ENCODE measurements at places on chromosomes 11 and 22.

- DNase-seq, result no peak
These were observed 278.2 kb downstream of the TBC1D22A start for GRCh38 chr22:47040486-47041270.

DNA sequence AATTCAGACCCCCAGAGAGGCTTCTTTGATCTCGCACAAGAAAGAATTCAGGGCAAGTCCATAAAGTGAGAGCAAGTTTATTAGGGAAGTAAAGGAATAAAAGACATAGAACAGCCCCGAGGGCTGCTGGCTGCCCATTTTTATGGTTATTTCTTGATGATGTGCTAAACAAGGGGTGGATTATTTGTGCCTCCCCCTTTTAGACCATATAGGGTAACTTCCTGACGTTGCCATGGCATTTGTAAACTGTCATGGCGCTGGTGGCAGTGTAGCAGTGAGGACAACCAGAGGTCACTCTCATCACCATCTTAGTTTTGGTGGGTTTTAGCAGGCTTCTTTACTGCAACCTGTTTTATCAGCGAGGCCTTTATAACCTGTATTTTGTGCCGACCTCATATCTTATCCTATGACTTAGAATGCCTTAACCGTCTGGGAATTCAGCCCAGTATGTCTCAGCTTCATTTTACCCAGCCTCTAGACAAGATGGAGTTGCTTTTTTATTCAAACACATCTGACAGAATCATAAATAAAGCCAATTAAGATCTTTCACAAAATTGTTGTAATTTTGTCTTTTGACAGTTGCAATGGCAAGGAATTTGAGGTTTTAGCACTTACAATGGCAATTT is 7.6 kb downstream of the DDIAS start:
- no peak for DNase-seq

- DNase-seq, result no peak
These were observed 373.7 kb upstream of the B3GAT1 start for GRCh38 chr11:134785660-134786284.

GRCh38 chr11:43504316-43504950 is 145.7 kb downstream of the TTC17 start:
- peak; percentile 26 for DNase-seq

DNA sequence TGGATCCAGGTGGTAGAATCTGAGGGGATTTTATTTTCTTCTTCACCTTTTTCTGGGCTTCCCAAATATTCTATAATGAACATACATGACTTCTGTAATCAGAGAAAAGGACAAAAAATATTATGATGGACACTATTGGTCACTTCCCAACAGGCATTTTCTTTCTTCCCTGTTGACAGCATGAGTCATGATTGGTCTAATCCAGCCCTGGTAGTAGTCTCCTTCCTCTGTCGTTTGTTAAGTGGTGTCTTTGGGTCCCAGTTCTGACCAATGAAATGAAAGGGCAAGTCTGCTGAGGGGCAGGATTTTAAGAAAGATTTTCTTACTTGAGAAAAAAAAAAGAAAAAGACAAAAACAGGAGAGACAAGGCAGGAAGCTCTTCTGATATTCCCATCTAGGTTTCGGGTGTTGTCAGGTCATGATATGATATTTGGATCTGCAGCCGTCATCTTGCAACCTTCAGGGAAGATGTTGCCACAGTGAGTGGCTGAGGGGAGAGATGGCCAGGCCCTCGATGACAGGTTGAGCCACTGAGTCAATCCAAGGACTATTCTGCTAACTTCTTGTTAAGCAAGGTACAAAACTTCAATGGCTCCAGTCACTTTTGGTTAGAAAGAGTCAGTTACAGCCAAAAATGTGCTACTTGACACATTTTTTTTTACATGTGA is 23.3 kb upstream of the PLEKHB1 start:
- DNase-seq, result no peak

GRCh38 chr22:49170053-49170452 is 657.6 kb downstream of the BRD1 start:
- DNase-seq, result no peak

GRCh38 chr22:37043828-37044538 is 7.6 kb upstream of the KCTD17 start:
- DNase-seq, result peak; percentile 71

GRCh38 chr11:106418791-106419190 is 341.3 kb downstream of the AASDHPPT start:
- no peak for DNase-seq

- DNase-seq, result no peak
These were observed 696.3 kb downstream of the DLG2 start for GRCh38 chr11:84930863-84931262.

- peak; percentile 61 for DNase-seq
These were observed 50.8 kb downstream of the FBLN1 start for GRCh38 chr22:45553351-45554039.

DNA sequence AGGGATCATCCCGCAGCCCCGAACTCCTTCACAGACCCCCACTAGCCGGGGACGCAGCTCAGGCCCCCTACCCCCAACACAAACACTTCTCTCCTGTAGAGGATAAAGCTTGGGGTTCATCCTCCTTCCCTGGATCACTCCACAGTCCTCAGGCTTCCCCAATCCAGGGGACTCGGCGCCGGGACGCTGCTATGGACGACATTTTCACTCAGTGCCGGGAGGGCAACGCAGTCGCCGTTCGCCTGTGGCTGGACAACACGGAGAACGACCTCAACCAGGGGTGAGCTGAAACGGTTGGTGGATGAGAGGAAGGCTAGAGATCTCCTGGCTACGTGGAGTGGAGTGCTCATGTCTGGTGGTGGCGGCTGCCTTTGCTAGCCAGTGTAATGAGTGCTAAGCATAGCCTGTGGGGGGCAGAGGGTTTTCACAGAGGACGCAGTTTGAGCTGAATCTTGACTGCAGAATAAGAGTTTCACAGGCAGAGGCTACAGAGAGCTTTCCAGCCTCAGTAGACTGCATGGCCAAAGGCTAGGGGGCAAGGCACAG is 580 bp downstream of the ILK start:
- no peak for DNase-seq

GRCh38 chr11:125301346-125301745 is 136.8 kb downstream of the PKNOX2 start:
- DNase-seq, result no peak

DNA sequence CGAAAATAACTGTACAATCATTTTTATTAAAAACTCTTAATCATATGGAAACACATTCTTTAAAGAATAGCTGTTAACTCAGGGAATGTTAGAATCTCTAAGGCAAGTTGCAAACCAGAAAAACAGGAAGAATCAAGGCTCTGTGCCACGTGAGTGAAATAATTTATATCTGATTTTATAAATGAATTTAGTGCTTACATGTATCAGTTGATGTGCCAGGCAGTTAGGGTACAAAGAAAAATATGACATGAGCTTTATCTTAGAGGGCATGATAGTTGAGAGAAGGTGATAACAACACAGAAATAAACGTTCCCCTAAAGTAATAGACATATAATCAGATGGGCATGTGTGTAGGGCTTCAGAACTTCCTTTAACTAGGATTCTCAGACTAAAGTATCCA is 734.5 kb upstream of the CCDC179 start:
- DNase-seq, result no peak

DNA sequence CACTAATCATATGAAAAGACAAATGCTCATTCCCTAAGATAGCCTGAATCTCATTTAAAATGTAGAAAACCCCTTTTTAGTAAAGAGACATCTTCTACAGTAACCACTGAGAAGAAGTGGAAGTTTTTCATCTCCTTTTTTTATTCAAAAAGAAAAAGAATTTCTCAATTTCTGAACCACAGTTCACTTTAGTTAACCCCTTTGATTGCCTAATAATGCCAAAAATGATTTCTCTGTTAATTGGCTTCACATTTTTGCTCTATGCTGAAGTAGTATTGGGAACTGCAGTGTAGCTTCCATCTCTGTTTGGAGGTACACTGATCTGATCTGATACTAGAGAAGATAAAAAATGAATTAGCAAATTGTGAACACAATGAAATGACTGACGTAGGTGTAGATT is 58.3 kb downstream of the CD44 start:
- DNase-seq, result no peak

DNA sequence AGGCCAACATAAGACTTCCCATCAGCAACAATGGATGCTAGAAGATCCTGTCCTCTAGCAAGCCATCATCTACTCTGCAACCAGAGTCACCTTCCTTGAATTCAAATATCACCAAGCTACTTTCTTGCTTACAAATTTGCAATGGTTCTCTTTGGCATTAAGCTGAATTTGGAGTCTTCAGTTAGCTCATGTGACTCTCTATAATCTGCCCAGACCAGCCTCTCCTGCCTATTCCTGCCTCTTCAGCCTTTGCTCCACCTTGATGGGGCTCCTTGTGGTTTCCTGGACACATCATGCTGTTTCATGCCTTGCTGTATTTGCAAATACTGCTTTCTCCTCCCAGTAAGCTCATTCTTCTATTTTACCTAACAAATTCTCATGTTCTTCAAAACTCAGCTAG is 82.3 kb downstream of the RASSF10 start:
- no peak for DNase-seq

GRCh38 chr11:35183326-35183925 is 44.5 kb downstream of the CD44 start:
- DNase-seq, result no peak

GRCh38 chr11:59463190-59463641 is 6.5 kb downstream of the OR4D6 start:
- DNase-seq, result no peak

- DNase-seq, result no peak
These were observed 74.5 kb downstream of the AMBRA1 start for GRCh38 chr11:46519351-46519750.

DNA sequence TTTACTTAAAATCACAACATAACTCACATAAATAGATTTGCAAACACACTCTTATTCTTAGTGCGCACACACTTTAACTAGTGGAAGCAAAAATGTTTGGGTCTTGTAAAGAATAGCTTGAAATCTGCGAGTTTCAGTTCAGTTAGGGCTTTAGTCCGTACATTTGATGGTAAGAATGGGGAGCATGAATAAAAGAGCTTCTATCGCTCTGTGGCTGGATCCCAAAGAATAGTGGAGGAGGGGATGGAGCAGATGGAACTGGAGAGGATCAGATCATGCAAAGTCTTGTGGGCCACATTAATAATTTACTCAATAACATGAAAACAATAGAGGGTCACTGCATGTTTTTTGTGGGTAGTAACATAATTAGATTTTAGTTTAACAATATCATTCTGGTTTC is 44.3 kb downstream of the DNHD1 start:
- DNase-seq, result no peak

DNA sequence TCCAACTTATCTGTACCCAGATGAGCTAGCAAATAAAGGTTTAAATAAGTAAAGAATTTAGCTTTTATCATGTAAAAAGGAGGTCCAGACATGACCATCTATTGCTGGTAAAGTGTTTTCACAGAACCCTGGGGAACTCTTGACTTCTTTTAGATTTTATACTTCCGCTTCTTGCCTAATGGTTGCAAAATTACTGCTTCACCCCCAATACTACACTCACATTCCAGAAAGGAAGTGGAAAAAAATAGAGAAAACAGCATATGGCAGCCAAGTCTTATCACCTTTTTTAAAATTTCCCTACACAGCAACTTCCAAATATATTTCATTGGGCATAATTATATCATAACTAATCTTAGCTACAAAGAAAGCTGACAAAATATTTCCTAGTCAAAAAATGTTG is 12.1 kb downstream of the BBOX1 start:
- no peak for DNase-seq

- no peak for DNase-seq
These were observed 18.7 kb downstream of the TRIM44 start for GRCh38 chr11:35681163-35681767.

DNA sequence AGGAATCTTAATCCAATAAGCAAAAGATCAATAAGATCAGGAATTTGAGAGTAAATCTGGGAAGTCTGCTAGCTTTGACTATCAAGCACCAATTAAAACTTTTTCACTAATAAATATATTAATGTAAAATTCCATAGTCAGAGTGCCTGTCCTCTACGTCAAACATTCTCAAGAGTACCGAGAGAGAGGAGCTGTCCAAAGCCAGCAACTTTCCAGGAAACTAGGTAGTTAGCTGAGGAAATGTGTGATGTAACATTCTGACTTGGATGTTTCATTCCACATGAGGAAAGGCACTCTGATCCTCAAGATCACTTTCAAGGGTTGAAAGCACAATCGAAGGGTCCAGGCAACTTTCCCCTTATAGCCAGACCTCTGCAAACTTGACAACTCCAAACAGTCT is 113.2 kb downstream of the STK33 start:
- no peak for DNase-seq

DNA sequence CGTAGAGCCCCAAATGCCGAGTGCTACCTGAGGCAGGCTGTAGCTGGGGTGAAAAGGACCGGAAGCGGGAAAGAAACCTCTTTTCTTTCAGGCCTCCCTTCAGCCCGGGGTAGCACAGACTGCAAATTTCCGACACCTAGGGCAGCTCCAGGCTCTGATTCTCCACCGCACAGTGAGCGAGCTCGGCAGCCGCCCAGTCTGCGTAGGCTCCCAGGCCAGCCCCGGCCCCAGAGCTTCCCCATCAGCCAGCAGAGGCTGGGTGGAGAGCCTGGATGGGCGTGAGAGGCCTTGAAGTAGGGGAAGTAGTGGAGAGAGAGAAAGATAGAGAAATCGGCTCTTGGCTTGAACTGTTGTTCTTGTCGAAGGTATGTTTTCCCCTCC is 9.3 kb upstream of the PAX6 start:
- DNase-seq, result no peak

GRCh38 chr11:8045839-8046238 is 35.2 kb upstream of the TUB start:
- no peak for DNase-seq

DNA sequence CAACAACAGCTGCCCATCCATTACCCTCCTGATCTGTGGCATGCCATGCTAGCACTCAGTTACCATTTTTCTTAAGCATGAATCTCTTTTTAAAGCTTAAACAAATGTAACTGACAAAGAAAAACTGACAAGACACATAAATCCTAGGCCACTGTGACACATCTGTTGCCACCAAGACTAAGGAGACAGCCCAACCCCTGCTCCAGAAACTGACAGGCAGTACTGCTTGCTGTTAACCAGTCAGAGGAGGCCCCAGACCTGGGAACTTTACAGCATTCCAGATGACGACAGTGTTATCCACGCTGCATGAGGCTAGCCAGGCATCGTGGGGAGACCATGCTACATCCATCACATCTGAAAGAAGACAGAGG is 33.8 kb downstream of the HIRA start:
- no peak for DNase-seq
